ENCODE measurements at places on chromosomes 12 and 14.

- DNase-seq, result no peak
Measured at GRCh38 chr14:103066399-103066798, 9.1 kb upstream of the CDC42BPB start.

GRCh38 chr14:91858536-91859275 lies 8.6 kb downstream of the TC2N start:
- peak; percentile 81 for DNase-seq

GRCh38 chr14:88247228-88247627 lies 75.8 kb downstream of the KCNK10 start:
- no peak for DNase-seq

- no peak for DNase-seq
Measured at GRCh38 chr12:13777374-13777773, 204.0 kb downstream of the GRIN2B start.

- no peak for DNase-seq
Measured at GRCh38 chr12:12229556-12230092, 37.2 kb downstream of the LRP6 start.

GRCh38 chr12:19744705-19745218 lies 305.5 kb downstream of the AEBP2 start:
- DNase-seq, result no peak

DNA sequence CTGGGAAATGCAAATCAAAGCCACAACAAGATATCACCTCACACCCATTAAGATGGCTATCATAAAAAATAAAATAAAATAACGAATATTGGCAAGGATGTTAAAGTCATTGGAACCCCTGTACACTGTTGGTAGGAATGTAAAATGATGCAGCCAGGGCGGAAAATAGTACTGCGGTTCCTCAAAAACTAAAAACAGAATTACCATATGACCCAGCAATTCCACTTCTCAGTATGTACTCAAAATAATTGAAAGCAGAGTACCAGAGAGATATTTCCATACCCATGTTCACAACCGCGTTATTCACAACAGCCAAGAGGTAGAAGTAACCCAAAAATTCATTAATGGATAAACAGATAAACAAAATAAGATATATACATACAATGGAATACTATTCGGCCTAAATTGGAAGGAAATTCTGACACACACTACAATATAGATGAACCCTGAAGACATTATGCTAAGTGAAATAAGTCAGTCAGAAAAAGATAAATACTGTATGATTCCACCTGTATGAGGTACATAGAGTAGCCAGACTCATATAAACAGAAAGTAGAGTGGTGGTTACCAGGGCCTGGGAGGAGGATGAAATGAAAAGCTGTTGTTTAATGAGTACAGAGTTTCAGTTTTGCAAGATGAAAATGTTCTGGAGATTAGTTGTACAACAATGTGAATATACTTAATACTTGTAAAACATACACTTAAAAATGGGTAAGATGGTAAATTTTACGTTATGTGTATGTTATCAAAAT lies 84.6 kb downstream of the TXNDC16 start:
- no peak for DNase-seq

- no peak for DNase-seq
Measured at GRCh38 chr12:9590441-9590840, 17.3 kb downstream of the KLRB1 start.

DNA sequence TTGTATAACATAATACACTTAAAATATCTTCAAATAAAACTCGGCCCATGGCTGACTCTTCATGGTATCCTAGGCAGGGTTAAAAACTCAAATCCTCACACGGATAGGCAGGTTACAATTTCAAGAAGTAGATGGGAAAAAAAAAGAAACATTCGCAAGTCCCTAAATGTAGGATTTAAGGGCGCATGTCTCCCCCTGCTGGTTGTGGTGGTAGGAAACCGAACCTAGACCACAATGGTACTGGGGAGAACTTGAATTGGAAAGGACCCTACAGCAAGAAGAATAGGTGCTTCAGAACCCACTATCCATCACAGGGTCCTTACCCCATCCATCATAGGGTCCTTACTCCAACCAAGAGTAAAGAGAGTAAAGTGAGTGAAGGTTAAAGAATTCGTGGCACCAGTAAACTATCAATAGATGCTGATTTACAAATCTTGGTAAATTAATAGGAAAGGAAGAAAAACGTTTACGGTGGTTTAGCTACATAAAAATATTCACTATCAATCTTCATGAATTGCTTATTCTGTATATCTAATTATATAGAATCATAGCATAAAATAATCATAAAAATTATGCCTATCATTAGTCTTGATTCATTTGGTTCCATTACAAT lies 3.3 kb upstream of the CIPC start:
- DNase-seq, result peak; percentile 71

DNA sequence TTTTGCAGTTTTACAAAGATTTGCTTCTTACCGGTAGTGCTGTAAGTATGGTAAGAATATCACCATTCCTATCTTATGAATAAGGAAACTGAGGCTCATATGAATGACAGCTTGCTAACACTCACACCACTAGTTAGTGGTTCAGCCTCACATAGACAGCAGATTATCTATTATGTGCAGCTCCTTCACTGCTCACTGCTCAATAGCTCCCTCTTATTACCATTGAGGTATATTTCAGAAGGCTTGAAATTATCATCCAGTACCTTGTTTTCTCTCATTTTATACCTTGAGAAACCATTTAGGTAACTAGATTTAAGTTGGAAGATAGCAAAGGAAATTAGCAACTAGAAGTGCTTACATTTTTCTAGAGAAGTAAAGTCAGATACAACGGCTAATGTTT lies 15.5 kb downstream of the RIC8B start:
- DNase-seq, result no peak

DNA sequence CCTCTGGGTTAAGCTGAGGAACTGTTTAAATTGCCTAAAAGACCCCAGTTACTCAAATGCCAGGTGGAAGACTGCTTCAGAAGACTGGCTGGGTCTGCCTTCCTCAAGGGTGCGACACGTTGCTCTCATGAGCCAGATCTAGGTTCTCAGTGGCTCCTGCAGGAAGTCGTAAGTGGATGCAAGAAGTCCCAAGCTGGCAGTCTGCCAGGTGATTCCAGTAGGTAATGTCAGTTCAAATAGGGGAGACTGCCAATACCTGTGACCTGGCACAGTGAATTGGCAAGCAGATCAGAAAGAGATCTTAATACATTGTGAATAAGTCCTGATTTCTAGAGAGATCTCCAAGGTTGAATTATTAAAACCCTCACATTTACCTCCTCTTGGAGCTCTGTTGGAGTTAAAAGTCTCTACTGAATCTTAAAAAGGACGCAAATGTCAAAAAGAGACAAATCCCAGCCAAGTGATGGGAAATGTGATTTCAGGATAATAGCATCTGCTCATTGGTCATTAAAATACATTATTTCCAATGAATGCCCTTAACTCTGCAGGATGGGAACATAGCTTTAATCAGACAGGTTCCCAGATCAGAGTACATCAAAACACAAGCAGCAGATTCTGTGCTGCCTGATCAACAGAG lies 98.8 kb upstream of the FRMD6 start:
- no peak for DNase-seq
